Nucleus accumbens (tissue), 56 donors: ENCODE measurements at places on chromosomes 5 and 9.

DNA sequence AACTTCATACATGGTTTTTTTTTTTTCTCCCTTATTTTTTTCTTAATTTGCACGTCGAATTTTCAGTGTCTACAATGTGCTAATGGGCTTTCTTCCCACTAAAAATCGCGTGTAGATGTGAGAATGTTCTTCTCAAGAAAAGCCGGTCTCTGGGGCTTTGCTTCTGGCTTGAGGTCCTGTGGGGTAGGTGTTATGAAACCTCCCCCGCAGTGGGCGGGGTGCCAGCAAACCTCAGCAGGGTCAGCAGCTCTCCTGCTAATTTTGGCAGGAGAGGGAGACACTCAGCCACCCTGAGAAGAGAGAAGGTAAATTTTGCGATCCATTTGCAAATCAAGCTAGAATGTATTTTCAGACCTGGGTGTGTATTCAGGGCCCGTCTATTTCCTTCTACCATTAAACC is 59.9 kb downstream of the NPR3 start:
- no peak for DNase-seq

- DNase-seq, result no peak
Observed at GRCh38 chr5:151086192-151086869, 5.5 kb upstream of the TNIP1 start.

GRCh38 chr5:69092969-69093368 is 845 bp upstream of the SLC30A5 start:
- no peak for DNase-seq

DNA sequence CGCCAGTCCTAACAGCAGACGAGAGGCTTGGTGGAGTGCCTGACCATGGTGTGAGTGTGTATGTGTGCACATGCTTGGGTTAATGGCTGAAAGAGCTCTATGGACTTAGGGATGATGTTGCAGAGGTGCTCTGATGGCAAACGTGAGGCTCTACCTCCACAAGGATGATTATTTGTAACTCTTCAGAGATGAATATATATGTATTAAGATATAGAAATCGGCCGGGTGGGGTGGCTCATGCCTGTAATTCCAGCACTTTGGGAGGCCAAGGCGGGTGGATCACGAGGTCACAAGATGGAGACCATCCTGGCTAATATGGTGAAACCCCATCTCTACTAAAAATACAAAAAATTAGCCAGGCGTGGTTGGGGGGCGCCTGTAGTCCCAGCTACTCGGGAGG is 253.4 kb upstream of the CDH18 start:
- no peak for DNase-seq

GRCh38 chr5:15183520-15183919 is 311.9 kb upstream of the ANKH start:
- DNase-seq, result no peak

DNA sequence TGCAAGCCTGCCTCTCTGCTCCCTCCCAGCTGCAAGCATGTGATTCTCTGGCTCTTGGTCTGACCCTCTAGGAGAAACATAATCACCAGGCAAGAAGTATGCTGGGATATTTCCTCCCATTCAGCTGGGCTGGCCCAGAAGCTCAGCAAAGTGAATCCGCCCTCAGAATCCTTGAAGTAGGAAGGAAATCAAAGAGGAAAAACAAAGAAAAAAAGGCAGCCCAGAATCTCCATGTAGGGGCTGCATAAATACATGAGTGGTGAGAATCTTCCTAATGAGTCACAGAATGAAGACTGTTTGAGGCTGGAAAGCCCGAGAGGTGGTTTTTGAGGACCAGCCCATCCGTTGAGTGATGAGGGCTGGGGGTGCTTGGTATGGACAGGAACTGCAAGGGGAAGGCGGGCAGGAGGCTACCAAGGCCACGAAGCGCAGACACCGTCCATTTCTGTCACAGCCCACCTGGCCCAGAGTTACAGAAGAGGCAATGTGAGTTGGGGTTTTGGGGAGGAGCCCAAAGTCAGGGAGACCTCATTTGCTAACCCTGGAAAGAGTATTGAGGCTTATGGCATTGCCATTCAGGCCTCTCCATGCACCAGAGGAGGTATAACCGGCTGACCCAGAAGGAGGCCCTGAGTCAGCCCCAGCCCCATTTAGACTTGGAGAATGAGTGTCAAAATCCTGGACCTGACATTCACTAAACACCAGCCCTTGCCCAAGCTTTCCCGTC is 33.4 kb upstream of the TGFBR1 start:
- no peak for DNase-seq
